GM12878 (cell line): ENCODE measurements at places on chromosomes 1 and 21. TPM values are rescaled to one million over a fixed set of nuclear protein-coding genes. Genes with fewer than 3 reads are reported as not detected.

The MUTYH gene
- 37.7 and 38.0 TPM in 2 replicates for total RNA-seq

GRCh38 chr21:42721341-42721824 lies 68.0 kb downstream of the PDE9A start:
- H3K27ac ChIP-seq, result no peak overlapping the region
- H3K36me3 ChIP-seq, result no peaks in the 10 kb centered on the region
- no peaks in the 10 kb centered on the region for H3K4me1 ChIP-seq
- no peak overlapping the region for H3K4me3 ChIP-seq

DNA sequence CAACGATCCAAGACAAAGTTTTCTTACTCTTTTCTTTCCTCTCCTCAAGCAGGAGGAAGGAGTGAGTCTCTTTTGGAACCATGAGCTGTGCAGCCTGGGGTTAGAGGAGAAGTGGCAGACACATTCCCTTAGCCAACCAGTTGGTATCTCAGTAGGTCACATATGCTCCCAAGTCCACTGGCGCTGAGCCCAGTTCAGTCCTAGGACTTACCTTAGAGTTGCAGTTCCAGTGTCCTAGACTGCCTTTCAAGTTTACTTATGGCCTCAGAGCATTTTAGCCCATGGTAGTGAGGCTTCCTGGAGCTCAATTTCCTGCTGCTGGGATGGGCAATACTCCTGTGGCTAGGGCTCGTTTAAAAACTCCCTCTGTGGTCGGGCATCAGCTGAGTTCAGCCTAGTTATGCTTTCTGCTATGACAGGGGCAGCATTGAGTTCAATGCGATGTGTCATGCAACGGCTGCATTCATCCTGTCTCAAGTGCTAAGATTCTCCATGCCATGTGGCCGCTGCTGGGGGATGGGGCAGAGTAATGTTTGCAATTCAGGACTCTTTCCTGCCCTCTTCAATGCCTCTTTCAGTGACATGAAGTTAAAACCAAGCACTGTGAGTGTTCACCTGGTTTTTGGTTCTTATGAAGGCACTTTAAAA lies 103.8 kb downstream of the LRRC7 start:
- H3K27me3 ChIP-seq, result no peaks in the 10 kb centered on the region
- H3K4me3 ChIP-seq, result no peak overlapping the region
- no peaks in the 10 kb centered on the region for H3K36me3 ChIP-seq

DNA sequence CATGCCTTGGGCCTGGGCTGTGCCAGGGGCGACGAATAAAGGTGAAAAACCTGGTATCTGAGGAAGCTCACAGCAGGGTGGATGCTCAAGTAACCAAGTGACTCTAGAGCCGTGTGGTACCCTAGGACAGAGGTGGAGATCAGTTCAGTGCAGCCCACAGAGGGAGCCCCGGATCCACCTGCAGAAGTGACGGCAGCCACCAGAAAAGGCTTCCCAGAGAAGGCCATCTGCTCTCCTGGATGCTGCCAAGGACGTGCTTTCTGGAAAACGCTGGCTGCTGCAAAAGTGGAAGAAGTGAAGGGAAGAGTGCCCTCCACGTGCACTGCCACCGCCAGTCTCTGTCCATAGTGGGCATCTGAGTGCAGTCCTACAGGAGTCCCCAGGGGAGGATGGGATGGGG lies 27.7 kb downstream of the TMCO4 start:
- no peak overlapping the region for H3K27ac ChIP-seq
- no peaks in the 10 kb centered on the region; the same call in 1 of the 2 replicates for H3K36me3 ChIP-seq
- H3K4me3 ChIP-seq, result no peak overlapping the region
- no peaks in the 10 kb centered on the region for H3K4me1 ChIP-seq

- H3K36me3 ChIP-seq, result no peaks in the 10 kb centered on the region
- H3K4me3 ChIP-seq, result no peak overlapping the region
- DNase-seq, result no peak
Observed at GRCh38 chr21:33033961-33034413, 8.3 kb downstream of the OLIG2 start.

- H3K27me3 ChIP-seq, result no peaks in the 10 kb centered on the region
- DNase-seq, result no peak
- no peak overlapping the region for H3K4me3 ChIP-seq
Observed at GRCh38 chr1:108027389-108027788, 62.4 kb upstream of the VAV3 start.

GRCh38 chr1:9344426-9345200 lies 51.9 kb downstream of the SPSB1 start:
- no peak for DNase-seq
- no peaks in the 10 kb centered on the region; the same call in 1 of the 2 replicates for H3K27me3 ChIP-seq
- no peaks in the 10 kb centered on the region for H3K4me1 ChIP-seq

DNA sequence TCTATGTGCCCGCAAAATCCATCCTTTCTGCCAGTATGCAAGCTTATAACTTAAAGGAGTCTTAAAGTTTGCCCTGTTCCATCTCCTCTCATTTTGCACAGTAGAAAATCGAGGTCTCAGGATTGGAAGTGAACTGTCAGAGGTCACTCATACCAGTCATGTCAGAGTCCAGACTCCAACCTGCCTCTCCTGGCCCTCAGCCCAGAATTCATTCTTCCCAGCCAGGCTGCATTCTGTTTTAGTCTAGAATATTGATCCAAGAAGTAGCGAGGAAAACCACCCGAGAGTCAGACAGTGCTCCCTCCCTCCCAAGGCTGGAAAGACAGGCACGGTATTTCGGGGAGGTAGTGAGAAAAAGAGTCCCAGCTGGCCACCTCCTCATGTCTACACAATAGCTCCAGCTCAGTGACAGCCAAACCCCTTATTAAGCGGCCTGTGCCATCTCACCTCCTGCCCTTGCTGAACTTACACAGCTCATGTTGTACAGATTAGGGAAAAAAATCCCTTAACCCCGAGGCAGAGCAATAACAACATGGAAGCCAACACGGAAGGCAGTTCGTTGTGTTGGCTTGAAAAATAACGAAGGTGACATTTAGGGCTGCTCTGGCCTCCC lies 89.4 kb downstream of the OMA1 start:
- no peaks in the 10 kb centered on the region for H3K4me1 ChIP-seq
- no peak for DNase-seq
- no peak overlapping the region for H3K27ac ChIP-seq
- no peaks in the 10 kb centered on the region; the same call in 1 of the 2 replicates for H3K27me3 ChIP-seq
- no peaks in the 10 kb centered on the region for H3K36me3 ChIP-seq
- H3K4me3 ChIP-seq, result no peak overlapping the region

DNA sequence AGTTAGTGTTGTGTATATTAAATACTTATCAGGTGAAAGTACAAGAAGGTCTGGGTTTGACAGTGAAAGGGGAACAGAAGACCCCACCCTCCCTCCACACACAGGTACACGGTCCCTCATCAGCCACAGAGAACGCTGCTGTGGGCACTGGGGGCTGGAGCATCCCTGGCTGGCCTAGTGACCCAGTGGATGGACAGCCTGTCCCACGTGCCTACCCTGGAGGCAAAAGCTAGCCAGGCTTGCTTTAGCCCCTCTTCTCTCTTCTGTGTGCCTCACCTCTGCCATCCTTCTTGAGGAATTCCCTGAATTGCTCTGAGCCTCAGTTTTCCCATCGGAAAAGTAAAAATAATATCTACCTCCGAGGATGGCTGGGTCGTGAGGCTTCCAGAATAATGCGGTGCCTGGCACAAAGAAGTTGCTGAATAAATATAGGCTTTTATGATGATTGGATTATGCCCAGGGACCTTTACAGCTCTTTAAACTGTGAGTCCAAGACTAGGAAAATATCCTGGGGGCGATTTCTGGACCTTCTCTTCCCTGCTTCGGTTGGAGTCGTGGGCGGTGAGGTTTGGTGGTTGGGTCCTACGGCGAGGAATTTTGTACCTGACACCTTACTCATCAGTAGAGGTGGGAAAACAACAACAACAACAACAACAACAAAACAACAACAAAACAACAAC lies 918 bp downstream of the IFNLR1 start:
- no peaks in the 10 kb centered on the region for H3K36me3 ChIP-seq
- no peak for DNase-seq
- no peak overlapping the region for H3K27ac ChIP-seq
- peaks cover 37% of the 10 kb centered on the region for H3K4me1 ChIP-seq
- no peaks in the 10 kb centered on the region for H3K27me3 ChIP-seq

GRCh38 chr1:6094801-6095505 lies 49.3 kb downstream of the KCNAB2 start:
- H3K4me3 ChIP-seq, result no peak overlapping the region
- H3K27ac ChIP-seq, result no peak overlapping the region
- H3K27me3 ChIP-seq, result no peaks in the 10 kb centered on the region
- no peak for DNase-seq

- H3K27me3 ChIP-seq, result peaks cover 11% of the 10 kb centered on the region
- H3K4me3 ChIP-seq, result no peak overlapping the region
- no peaks in the 10 kb centered on the region for H3K36me3 ChIP-seq
- H3K27ac ChIP-seq, result no peak overlapping the region
- no peak for DNase-seq
Observed at GRCh38 chr1:63329621-63330330, 7.4 kb downstream of the FOXD3 start.

DNA sequence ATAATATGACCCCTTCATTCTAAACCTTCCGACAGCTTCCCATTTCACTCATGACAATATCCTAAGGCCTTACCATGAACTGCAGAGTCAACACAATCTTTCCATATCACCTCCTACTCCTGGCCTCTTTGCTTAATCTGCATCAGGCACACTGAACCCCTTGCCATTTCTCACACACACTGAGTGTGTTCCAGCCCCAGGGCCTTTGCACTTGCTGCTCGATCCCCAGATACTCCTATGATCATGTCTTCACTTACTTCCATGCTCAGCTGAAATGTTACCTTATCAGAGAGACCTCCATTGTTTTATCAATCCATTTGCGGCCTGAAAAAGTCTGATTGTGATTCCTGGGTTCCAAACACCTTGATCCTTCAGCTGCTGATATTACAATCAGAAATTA lies 47.0 kb downstream of the ETS2 start:
- no peak overlapping the region for H3K4me3 ChIP-seq
- no peaks in the 10 kb centered on the region for H3K36me3 ChIP-seq
- DNase-seq, result no peak
- no peaks in the 10 kb centered on the region for H3K27me3 ChIP-seq
- H3K27ac ChIP-seq, result no peak overlapping the region

DNA sequence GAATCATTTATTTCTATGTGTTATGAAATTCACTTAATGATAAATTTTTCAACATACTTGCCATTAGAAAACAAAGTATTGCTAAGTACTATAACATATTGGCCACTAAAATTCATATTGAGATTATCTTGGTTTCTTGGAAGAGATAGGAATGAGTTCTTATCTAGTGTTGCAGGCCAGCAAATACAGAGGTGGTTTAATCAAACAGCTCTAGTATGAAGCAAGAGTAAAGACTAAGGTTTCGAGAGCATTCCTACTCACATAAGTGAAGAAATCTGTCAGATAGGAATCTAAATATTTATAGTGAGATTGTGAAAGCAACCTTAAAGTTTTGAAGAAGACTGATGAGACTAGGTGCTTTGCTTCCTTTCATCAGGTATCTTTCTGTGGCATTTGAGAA lies 37.9 kb upstream of the FOXE3 start:
- no peak overlapping the region for H3K27ac ChIP-seq
- H3K27me3 ChIP-seq, result no peaks in the 10 kb centered on the region
- H3K36me3 ChIP-seq, result peaks cover 14% of the 10 kb centered on the region
- H3K4me1 ChIP-seq, result no peaks in the 10 kb centered on the region
- DNase-seq, result no peak
- H3K4me3 ChIP-seq, result no peak overlapping the region

- DNase-seq, result no peak
- no peak overlapping the region for H3K27ac ChIP-seq
- no peak overlapping the region for H3K4me3 ChIP-seq
- H3K4me1 ChIP-seq, result no peaks in the 10 kb centered on the region
Observed at GRCh38 chr1:201845331-201846083, 16.6 kb downstream of the IPO9 start.

The S1PR1 gene
- total RNA-seq, result 37.6 and 40.8 TPM in 2 replicates

DNA sequence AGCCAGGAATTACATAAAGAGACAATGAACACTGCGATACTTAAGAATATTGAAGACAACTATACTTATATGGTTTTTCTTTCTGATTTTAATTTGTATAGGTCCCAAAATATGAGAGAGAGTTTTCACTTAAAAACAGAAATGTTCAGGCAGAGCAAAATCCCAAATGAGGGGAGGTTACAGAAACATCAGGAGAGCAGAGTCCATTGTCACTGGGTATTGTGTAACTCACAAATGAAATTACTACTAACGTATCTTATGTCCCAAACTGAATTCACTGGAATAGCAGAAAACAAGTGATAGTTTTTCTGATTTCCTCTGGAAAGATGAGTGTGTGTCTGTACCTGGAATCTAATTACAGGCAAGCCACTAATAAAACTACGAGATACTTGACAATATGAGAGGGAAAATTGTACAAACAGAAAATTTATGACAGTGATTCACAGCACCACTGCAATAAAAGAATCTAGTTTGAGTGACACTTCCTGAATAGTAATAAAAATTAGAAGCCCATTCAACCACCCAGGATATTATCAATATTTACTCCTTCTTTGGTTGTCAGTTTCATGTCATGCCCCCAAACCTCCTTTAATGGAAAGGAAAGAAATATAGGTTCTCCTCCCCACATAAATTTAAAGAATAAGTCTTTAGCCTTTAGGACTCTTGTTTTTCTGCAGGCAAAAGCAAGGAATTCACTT lies 522.6 kb downstream of the ADGRL2 start:
- H3K36me3 ChIP-seq, result no peaks in the 10 kb centered on the region
- H3K4me1 ChIP-seq, result no peaks in the 10 kb centered on the region
- DNase-seq, result no peak
- H3K4me3 ChIP-seq, result no peak overlapping the region

GRCh38 chr1:17488995-17489767 lies 49.7 kb upstream of the RCC2 start:
- no peaks in the 10 kb centered on the region for H3K27me3 ChIP-seq
- H3K27ac ChIP-seq, result no peak overlapping the region
- H3K4me1 ChIP-seq, result no peaks in the 10 kb centered on the region
- DNase-seq, result no peak
- H3K4me3 ChIP-seq, result no peak overlapping the region
- no peaks in the 10 kb centered on the region for H3K36me3 ChIP-seq

The LEPROT gene
- total RNA-seq, result 14.9 and 16.4 TPM in 2 replicates

The SH2D5 gene
- 0.56 and 0.59 TPM in 2 replicates for total RNA-seq

The SEC16B gene
- 0.10 and 0.21 TPM in 2 replicates for total RNA-seq

DNA sequence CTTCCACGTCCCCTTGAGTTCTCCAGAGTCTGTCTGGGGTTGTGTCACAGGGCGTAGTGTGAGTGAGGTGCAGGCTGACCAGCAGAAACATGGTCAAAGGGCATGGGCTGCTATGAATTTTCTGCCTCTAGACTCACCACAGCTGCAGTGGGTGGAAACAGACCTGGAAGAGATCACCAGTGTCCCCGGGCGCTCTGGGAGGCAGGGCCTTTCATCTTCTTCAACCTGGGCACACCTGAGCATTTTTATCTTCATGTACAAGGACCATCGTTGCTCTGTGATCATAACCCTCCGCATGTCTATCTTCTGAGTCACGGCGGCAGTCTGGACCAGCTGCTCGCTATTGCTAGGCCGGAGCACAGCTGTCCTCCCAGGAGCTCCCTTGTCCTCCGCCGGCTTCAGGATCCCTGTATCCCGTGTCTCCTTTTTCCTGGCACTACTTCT lies 29.6 kb downstream of the DEGS1 start:
- H3K27ac ChIP-seq, result no peak overlapping the region
- DNase-seq, result no peak
- H3K36me3 ChIP-seq, result no peaks in the 10 kb centered on the region

The FCN3 gene
- total RNA-seq, result 0.28 and 0.32 TPM in 2 replicates

GRCh38 chr1:68449901-68450300 lies at the start of gene RPE65:
Gene RPE65 (minus strand): TSS chr1:68449954. CDS start chr1:68449905, 49 bp downstream.
- no peak for DNase-seq

The RBP7 gene
- not detected in 2 replicates for total RNA-seq

GRCh38 chr1:231232870-231233734 lies 7.9 kb upstream of the GNPAT start:
- H3K4me1 ChIP-seq, result peaks cover 7% of the 10 kb centered on the region
- H3K27ac ChIP-seq, result peak overlapping the region; percentile 28; the same call in 1 of the 2 replicates
- H3K4me3 ChIP-seq, result no peak overlapping the region
- H3K36me3 ChIP-seq, result no peaks in the 10 kb centered on the region

The RNU1-1 gene
- 2,403 and 2,678 TPM in 2 replicates for total RNA-seq

The IFNLR1 gene
- 3.9 and 5.1 TPM in 2 replicates for total RNA-seq
